ENCODE measurements at places on chromosomes 16 and 17.

DNA sequence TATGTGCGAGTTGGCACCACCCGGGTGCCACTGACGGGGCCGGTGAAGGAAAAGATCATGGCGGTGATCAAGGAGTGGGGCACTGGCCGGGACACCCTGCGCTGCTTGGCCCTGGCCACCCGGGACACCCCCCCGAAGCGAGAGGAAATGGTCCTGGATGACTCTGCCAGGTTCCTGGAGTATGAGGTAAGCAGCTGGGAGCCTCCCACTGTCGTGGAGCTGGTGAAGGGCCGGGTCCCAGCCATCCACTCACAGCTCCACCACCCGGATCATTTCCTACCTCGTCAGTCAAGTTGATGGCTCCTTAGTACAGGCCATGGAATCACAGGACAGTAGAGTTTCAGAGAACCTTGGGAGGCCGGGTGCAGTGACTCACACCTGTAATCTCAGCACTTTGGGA lies 20.0 kb downstream of the ATP2A1 start:
- no peak for DNase-seq

GRCh38 chr16:28103516-28104170 lies 40.1 kb upstream of the GSG1L start:
- DNase-seq = no peak

GRCh38 chr17:63832455-63832854 lies 5.0 kb upstream of the FTSJ3 start:
- DNase-seq = no peak

GRCh38 chr17:909642-910323 lies 69.8 kb downstream of the NXN start:
- no peak for DNase-seq

GRCh38 chr16:69056421-69056820 lies 49.0 kb upstream of the HAS3 start:
- DNase-seq = no peak

- no peak for DNase-seq
Measured at GRCh38 chr17:8412089-8412488, 14.5 kb upstream of the RNF222 start.

- DNase-seq = no peak
Measured at GRCh38 chr17:50190603-50191358, 10.7 kb downstream of the COL1A1 start.

DNA sequence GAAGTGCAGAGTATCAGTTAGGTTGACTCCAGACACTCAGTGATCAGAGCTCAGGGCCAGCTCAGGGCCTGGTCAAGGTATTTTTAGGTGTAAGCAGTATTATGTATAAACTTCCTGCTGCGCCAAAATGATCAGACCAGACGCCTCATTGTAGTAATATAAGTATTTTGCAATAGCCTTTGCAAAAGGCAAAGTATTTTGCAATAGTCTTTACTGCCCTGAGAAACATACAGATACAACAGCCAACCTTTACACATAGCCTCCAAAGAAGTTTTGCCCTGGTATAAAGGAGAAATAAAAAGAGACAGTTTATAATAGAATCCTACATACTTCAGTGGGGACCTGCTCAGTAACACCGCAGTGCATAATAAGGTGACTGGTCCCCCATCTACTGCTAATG lies 333.0 kb upstream of the EEF2KMT start:
- no peak for DNase-seq

DNA sequence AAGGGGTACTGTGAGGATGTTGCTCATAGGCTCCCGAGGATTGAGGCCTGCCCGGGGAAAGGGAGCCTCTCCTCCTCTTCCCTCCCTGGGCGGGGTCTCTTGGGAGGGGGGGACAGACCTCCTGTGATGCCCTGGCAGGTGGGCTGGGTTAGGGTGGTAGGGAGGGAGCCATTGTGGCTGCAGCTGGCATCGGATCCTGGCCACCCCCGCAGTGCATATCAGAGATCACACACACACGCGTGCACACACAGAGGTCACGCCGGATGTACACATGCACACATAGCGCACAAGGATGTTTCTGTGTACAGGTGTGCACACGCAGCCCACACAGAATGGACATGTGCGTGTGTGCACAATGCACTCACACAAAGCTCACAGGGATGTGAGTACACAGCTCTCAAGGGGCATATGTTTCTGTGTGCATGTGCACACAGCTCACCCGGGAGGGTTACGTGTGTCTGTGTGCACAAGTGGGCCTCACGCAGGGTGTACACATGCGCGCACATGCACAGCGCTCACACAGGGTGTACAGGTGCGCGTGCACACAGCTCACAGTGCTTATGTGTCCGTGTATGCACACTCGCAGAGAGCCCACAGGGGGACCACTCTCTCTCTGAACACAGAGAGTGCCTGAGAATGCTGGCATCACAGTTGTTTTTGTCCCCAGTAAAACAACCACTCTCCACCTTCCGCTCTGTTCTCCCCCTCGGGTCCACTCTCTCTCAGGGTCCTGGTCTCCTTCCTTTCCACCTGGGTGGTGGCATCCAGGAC lies 2.4 kb downstream of the GJD3 start:
- no peak for DNase-seq

- no peak for DNase-seq
Measured at GRCh38 chr16:86753399-86753798, 175.1 kb downstream of the FOXL1 start.

GRCh38 chr17:28151001-28151400 lies 108.5 kb downstream of the NLK start:
- DNase-seq = no peak

- no peak for DNase-seq
Measured at GRCh38 chr17:27530764-27531391, 74.6 kb downstream of the KSR1 start.

DNA sequence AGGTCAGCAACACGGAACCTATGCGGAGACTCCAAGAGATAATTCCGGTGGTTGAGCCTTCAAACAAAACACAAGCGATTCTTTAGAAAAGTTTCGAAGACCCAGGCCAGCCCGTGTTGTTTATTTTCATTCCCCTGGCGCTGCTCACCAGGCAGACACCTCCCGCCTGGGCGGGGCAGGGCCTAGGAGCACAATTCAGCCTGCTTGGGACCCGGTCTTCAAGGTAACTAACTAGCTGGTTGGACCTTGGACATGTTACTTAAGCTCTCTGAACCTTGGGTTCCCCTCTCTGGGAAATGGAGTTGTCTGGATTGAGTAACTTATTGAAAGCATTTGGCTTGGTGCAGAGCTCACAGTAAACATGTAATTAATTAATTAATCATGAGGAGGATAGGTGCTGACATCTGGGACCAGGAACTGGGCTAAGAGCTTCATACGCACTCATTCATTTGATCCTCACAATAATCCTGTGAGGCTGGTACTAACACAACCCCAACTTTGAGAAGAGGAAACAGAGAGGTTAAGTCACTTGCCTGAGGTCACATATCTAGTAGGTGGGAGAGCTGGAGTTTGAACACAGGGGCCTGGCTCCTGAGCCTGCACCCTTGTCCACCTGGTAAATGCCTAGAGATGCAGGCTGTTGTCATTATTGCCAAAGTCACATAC lies 125.3 kb upstream of the SMURF2 start:
- DNase-seq = no peak

- DNase-seq = no peak
Measured at GRCh38 chr17:31573861-31574260, 182.4 kb downstream of the RAB11FIP4 start.

- no peak for DNase-seq
Measured at GRCh38 chr16:81713796-81714195, 65.3 kb upstream of the PLCG2 start.

DNA sequence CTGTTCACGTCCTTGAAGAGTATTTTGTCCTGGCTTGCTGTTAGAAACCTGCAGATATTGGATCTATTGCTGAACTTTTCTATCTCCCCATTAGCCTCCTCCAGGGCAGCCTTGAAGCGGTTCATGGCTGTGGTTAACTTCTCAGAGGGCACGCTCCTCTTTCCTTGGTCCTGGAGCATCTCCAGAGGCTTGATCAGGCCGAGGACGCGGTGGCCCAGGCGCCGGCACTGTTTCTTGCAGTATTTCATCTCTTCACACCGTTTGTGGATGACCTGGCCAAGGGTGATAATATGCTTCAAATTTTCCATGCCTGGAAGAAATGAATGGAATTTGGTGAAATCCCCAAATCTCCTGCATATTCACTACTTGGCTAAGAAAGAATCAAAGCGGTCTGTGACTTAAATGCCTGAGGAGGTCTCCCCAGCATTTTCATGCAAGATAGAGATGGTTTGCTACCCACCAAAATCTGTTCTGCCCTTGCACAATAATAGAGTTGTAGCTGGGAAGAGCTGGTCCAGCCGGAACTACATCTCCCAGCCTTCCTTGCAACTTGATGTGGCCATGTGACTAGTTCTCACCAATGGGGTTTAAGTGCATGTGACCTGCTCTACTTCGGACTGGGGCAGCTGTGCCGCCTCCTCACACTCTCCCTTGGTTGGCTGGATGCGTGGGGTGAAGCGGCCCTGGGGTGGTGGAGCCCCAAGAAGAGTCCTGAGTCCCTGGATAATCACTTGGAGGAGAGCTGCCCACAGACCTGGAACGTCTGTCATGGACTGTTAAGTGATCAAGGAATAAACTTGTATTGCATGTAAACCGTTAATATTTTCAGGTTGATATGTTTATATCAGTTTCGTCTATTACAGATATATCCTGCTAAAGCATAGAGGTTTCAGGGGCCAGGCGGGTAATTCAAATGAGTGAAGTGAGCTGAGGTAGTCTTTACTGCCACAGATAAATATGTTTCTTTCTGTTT lies 4.9 kb downstream of the MLKL start:
- DNase-seq = peak; percentile 15

DNA sequence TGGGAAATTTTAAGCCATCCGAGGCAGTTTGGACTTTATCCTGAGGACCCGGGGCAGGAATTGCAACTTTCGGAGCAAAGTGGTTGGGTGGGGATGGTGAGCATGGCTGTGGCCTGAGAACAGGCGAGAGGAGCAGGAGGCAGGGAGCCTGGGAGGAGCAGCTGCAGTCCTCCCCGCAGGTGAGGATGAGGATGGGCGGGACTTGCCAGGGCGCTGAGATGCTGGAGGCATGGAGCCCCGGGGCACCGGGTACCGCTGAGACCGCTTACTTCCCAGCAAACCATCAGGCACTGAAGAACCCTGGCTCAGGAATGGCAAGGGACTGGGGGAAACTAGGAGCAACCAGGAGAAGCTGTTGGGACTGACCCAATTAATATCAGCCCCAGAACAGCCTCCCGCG lies 210.8 kb downstream of the GSG1L start:
- no peak for DNase-seq

GRCh38 chr16:83949724-83950001 lies 3.4 kb upstream of the OSGIN1 start:
- no peak for DNase-seq

GRCh38 chr16:69132424-69133252 lies at the start of the genes CHTF8 and UTP4:
Gene CHTF8, minus strand, starts transcription at chr16:69132588. Its CDS starts 11,130 bp downstream, at chr16:69121458.
Gene UTP4, plus strand, starts transcription at chr16:69132649. Its CDS starts 811 bp downstream, at chr16:69133460.
- peak; percentile 44 for DNase-seq

- no peak for DNase-seq
Measured at GRCh38 chr16:4315186-4316107, at the start of gene GLIS2. Gene GLIS2, plus strand, starts transcription at chr16:4316067. Its CDS starts 16,214 bp downstream, at chr16:4332281.

GRCh38 chr16:5918567-5919130 lies 821.1 kb upstream of the EEF2KMT start:
- DNase-seq = no peak

DNA sequence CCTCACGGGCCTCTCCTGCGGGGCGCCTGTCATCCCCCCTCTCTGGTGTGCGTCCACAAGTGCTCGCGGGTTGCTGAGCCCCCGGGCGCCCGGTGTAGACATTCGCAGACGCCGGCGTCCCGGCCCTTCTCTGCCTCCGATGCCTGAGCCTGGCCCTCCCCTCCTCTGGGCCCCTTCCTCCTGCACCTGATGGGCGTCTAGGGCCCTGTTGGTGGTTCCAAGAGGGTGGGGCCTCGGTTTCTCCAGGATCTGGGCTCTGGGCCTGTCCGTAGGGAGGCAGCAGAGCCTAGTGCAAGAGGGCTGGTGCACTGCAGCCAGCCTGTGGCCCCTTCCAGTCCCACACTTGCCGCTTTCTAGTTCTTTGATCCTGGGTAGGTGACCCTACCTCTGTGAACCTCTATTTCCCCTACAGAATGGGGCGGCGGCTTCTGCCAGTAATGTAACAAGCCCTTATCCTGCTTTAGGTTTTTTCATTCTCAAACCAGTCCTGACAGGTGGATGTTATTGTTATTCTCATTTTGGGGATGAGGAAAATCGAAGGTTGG lies 623 bp downstream of the E4F1 start:
- DNase-seq = no peak

- DNase-seq = no peak
Measured at GRCh38 chr17:55283256-55283965, 18.7 kb downstream of the HLF start.

GRCh38 chr16:53090591-53091411 lies 36.0 kb downstream of the CHD9 start:
- no peak for DNase-seq

- peak; percentile 41 for DNase-seq
Measured at GRCh38 chr17:14301279-14302090, 604 bp downstream of the HS3ST3B1 start.

GRCh38 chr17:5282642-5283217 lies 646 bp downstream of the RABEP1 start:
- DNase-seq = no peak

DNA sequence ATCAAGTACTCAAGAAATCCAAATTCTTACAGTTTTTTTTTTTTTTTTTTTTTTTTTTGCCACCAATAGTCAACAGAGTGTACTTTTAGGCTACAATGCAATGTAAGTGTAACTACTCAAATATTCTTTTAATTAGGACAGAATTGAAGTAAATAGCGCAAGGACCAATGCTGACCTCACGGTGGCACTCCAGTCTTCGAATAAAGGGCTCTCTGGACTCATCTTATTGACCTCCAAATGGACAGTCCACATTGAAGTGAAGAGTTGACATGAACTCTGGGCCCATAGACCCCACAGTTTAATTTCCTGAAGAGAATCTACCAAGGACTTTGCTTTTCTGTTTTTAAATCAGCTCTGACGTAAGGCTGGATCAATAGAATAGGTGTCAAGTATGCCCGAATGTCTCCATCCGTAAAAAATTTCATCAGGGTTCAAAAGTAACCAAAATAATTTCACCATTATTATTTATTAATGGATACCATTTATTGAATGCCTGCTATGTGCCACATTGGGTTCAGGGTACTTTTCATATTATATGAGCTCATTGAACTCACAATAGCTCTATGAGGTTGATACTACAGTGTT lies 7.3 kb upstream of the DDX52 start:
- DNase-seq = no peak

DNA sequence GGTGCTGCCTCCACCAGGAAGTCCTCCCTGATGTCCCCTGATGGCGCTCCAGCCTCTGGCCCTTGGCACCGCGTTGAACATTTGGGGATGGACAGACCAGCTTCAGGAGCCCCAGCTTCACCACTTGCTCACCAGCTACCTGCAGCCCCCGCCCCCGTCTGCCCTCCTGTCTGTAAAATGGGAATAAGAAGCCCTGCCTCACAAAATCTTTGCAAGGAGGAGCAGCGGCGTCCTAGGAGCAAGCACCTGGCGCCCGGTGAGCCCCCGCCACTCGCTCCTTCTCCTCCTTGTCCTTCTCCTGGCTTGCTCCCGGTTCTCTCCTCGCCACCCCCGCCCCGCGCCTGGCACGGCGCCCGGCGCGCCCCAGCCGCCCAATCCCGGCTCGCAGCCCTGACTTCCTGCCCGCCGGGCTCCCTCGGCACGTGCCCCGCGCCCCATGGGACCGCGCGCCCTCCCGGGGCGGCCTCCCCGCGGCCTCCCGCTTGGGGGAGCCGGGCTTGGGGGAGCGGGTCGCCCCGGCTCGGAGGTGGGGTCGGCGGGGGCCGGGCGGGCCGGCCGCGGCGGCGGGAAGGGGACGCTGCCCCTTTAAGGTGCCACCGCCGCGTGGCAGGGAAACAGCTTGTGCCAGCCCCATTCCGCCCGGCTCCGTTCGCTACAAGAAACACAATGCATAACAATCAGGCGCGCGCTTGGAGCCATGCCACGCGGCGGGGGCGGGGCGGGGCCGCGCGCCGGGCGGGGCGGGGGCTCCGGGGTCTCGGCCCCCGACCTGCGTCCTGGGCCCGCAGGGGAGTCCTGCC lies 9.1 kb upstream of the PPP1R1B start:
- DNase-seq = no peak
